GM12864 (cell line): ENCODE measurements at places on chromosomes 13 and 19.

DNA sequence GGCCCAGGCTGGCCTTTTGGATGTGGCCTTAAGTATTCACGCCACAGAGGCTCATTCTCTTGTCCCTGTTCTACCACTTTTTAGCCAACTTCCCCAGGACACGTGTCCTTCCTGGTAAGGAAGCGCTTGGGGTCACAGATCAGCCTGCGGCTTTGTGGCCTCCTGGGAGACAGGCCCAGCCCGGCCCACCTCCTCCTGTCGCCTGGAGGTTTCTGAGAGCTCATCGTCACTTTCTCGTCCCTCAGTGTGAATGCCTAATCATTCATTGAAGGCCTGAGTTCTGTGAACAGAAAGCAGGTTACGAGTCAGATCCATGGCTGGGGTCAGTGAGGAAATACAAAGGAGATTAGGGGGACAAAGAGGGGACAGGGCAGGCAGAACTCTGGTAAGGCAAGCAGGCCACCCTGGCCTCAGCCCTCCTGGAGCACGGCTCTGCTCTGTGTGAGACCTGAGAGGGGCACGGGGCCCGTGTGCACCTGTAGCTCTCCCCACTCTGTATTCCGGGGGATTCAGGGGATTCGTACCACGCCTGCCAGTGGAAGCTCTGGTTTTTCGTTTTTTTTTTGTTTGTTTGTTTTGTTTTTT lies 38.6 kb upstream of the TSHZ3 start:
- no peak for DNase-seq

DNA sequence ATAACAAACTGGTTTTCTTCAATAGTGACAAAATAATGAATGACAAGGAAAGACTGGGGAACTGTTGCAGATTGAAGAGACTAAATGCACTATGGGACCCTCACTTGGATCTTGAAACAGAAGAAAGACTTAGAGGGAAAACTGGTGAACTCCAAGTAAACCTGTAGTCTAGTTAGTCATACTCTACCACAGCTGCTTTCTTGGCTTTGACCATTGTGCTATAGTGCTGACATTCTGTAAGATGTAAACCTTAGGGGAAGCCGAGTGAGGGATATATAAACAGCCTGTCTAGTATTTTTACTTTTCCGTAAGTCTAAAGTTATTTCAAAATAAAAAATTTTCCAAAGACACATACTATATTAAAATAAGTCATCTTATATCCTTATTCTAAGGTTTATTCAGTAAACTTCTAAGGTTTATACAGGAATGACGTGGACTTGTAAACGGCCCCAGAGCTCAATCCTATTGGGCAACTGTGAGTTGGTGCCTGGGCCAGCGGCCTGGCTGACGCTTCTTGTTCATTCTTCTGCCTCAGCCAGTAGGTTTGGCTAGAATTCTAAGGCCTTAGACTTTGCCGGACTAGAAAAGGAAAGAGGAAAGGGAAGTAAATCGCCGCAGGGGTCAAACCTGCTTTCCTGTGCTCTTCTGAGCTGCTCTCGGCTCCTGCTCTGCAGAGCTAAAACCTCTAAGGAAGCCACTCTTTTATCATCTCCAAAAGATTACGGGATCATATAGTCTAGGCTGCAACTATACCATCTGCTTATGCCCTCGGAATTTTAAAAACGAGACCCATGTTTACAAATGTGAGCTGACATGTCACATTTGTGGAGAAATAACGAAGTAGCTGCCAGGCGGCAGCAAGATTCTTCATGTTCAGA lies 33.6 kb upstream of the UBE2L5 start:
- no peak for DNase-seq

- DNase-seq = no peak
Measured at GRCh38 chr19:46825731-46826055, 25.0 kb downstream of the AP2S1 start.

DNA sequence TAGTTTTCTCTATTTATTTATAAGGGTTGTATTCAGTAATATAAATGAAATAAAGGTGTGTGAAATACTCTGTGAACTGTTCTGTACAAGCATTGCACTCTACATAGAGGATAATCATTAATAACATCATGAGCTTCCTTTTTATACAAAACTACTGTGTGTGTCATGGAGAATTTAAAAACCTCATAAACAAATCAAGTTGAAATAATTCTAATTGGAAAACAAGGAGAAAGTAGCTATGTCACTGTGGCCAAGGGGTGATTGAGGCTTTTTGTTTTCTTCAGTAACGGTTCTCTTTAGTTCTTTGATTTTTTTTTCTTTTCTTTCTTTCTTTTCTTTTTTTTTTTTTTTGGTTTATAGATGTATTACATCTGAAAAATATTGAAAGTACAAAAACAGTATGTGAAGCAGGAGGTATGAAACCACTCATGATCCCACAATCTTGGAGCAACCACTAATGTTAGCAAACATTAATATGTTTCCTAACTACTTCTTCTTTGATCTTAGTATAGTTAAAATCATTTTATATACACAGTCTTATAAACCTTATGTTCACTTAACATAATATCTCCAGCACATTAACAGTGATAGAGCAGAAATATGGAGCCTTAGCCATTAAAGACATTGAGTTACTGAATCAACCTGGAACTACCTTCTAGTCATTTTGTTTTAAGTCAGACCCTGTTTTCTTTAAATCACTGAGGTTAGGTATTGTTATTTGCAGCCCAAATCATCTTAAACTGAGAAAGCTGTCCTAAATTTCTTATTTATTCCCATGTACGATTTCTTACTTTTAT lies 45.4 kb downstream of the WDFY2 start:
- no peak for DNase-seq

DNA sequence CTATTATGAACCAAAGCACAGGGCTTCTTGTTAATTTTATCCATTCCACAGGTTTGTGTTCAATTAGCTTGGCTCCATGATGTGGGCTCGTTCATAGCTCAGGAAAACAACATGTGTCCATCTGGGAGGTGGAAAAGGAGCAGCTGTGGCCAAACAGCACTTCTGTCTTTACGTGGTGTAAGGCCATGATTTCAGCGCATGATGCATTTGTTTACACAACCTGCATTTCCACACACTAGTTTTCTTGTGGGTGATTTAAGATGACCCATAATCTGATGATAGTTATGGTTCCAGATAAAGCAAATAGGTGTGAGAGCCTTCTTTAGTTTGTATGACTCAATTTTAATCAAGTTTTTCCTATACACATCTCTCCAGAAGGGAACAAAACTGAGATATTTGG lies 101.7 kb downstream of the TNFRSF19 start:
- no peak for DNase-seq

DNA sequence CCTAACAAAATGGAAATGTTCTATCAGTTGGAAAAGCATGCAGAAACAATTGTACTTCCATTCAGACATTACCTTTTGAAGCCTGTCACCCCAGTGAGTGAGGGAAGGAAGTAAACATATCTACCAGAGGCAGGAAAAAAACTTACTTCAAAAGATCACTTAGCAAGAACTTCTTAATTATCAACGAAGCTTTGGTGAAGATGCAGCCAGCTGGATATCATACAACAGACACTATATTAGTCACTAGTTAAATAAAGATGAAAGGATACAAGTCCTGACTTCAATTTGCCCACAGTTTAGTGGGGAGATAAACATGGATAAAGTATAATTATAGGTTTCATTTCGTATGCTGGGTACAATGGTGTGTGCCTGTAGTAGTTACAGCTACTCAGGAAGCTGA lies 148.8 kb downstream of the TNFRSF19 start:
- no peak for DNase-seq

DNA sequence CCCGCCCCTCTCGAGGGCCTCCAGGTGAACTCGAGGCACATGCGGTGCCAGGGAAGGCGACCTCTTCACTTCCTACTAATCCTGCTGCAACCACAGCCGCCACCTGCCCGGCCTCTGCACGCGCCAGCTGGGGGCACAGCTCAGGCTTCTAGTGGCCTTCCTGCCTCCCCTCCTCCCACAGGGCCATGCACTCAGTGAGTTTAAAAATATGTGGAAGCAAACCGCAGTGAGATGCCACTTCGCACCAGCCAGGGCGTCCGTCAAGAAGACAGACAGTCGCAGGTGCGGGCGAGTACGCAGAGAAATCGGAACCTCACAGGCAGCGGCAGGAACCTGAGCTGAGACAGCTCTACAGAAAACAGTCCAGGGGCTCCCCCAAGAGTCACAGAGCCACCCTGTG lies 10.4 kb downstream of the LMNB2 start:
- DNase-seq = no peak

- no peak for DNase-seq
Measured at GRCh38 chr19:33227242-33227650, 1.6 kb upstream of the SLC7A10 start.

DNA sequence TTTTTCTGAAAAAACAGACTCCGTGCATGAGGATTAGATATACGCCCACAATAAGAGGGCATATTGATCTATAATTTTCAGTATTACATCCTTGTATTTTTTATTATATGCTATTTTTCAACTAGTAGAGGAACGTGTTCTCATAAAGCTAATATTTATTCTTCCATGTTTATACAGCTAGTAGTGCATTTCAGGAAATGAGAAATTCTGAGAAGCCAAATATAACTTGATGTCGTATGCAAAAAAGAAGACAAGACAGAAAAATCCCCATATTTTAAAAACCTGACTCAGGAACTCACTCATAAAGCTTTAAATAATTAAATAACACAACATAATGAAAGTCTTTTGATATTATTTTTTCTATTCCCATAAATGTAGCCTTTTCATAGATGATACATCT lies 308.6 kb downstream of the ENOX1 start:
- no peak for DNase-seq

- DNase-seq = no peak
Measured at GRCh38 chr19:31174948-31175347, 174.3 kb downstream of the TSHZ3 start.

DNA sequence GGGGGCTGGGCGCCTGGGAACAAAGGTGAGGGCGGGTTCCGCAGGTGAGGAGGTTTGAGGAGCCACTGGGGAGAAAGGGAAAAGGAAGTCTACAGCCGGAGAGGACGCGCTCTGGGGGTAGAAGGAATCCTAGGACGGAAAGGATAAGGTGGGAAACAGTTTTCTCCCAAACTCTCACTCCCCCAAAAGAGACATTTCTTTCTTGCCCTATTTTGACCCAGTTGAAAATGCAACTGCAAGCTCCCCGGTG lies 651 bp upstream of the POLR1D start:
- no peak for DNase-seq

DNA sequence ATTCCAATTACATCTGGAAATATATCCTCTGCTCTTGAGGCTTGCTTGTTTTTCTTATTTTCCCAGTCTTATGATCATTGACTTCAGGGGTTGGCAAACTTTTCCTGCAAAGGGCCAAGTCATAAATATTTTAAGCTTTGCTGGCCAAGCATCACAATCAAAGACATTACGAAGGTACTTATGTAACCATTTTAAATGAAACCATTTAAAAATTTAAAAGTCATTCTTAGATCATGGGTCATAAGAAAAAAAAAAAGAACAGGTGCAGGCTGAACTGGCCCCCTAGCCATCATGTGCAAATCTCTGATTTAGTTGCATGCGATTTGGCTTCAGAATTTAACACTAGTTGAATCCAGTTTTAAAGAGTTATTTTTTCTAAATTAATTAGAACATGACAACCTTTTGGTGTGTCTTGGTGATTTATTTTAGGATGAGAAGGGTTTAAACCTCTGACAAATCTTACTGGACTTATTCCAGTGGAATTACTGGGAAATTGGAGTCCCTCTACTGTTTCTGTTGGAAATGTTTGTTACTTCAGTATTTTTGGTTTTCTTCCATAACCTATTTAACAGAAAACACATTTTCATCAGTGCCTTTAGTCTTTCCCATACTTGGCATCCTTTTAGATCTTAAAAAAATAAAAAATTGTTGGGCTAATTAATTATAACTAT lies 148.1 kb downstream of the NHLRC3 start:
- DNase-seq = no peak

DNA sequence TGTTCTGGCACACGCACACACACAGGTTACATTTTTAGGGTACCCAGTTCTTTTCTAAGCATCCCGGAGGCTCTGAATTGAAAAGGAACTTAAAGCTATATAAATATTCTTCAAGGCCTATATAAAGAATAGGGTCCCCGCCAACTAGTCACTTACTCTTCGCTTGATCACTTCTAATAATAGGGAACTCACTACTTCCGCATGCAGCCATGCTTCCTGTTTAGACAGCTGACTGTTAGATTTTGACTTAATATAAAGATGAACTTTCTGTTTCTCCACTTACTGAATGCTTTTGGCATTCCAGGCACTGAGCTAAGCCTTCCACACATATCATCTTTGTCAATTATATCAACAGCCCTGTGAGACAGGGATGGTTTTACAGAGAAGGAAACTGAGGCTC lies 259.6 kb downstream of the TSHZ3 start:
- no peak for DNase-seq

- DNase-seq = no peak
Measured at GRCh38 chr13:49356223-49356622, 87.6 kb downstream of the CAB39L start.

GRCh38 chr13:113612607-113613006 lies 28.1 kb downstream of the TFDP1 start:
- no peak for DNase-seq

DNA sequence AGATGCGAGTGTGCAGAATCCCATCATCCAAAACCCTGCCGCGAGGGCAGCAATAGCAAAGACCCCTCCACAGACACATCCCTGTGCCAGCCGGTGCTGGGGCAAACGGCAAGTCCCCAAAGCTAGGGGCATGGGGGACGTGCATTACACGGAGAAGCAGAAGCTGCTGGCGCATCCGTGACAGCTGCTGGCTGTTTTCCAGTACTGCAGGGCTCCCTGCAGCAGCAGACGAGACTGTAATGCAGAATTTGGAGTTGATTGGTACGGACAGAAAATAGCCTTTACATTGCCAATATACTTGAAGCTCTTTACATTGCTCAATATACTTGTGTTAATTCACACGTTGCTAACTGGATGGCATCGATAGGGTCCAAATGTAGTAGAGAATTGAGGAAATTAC lies 77.2 kb upstream of the TMTC4 start:
- DNase-seq = no peak

GRCh38 chr13:61276401-61276800 lies 139.2 kb downstream of the PCDH20 start:
- DNase-seq = no peak
